ENCODE measurements at places on chromosomes 4 and X.

- no peak for DNase-seq
Measured at GRCh38 chr4:142959173-142959572, 113.1 kb upstream of the INPP4B start.

DNA sequence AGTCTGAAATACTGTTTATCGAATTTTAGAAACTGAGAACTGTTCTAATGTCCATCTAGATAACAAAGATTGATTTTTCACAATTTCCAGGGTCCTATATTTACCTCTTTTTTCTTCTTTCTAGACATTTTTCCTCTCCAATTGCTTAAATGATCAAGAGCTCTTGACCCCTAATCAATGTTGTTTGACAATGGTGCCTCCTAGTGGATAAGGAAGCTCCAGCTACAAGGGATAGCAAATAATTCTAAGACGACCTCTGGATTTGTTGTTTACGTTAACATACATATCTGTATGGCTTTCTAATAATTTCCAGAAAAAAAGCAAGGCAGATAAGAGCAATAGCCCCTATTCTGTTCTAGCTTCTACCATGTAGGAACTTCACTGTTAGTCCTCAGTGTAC lies 35.8 kb downstream of the GPR82 start:
- DNase-seq = no peak

- no peak for DNase-seq
Measured at GRCh38 chr4:168710353-168710946, 213.6 kb downstream of the PALLD start.

DNA sequence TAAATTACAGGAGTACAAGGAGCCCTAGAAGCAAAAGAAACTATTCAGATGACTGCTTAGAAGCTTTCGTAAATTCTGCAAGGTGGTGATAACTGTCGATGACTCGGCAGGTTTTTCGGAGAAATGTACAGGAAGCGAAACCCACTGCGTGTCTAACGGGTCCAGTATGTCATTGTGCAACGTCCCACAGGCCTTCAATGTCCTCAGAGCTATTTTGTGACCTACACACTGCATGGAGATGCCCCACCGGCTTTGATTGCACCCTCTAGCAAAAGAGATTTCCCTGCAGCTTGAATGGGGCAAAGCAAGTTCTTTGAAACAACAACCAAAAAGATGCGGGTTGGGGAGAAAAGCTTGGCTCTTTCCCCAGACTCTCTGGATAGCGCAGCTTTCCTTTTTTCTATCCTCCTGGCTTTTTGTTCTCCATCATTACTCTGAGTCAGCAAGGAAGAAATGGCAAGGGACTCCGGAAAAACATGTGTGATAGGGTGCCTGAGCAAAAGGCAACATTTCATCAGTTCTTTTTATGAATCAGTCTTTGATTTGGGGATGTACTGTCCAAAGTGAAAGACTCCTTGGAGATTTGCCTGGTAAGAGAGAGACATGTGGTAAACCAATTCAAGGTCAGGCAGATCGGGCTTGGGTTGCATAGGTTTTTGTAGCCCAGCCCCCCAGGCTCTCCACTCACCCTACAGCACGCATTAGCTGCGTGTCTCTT lies 112.0 kb upstream of the TBL1X start:
- DNase-seq = no peak

DNA sequence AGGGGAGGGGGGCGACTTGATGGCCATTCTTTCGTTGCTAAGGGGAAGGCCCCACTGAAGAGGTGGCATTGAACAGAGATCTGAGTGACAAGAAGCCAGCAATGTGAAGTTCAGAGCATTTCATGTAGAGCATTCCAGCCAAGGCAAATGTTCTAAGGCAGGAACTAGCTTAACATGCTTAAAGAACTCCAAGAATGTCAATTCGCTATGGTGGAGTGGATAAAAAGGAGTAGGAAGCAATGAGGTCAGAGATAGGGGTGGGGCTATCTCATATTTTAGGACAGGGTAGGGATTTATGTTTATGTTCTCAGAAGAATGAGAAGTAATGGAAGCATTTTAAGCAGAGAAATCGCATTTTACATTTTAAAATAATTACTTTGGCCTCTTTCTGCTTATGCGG lies 130.9 kb downstream of the TTC29 start:
- DNase-seq = no peak

- no peak for DNase-seq
Measured at GRCh38 chrX:9797384-9798360, 11.4 kb downstream of the SHROOM2 start.

DNA sequence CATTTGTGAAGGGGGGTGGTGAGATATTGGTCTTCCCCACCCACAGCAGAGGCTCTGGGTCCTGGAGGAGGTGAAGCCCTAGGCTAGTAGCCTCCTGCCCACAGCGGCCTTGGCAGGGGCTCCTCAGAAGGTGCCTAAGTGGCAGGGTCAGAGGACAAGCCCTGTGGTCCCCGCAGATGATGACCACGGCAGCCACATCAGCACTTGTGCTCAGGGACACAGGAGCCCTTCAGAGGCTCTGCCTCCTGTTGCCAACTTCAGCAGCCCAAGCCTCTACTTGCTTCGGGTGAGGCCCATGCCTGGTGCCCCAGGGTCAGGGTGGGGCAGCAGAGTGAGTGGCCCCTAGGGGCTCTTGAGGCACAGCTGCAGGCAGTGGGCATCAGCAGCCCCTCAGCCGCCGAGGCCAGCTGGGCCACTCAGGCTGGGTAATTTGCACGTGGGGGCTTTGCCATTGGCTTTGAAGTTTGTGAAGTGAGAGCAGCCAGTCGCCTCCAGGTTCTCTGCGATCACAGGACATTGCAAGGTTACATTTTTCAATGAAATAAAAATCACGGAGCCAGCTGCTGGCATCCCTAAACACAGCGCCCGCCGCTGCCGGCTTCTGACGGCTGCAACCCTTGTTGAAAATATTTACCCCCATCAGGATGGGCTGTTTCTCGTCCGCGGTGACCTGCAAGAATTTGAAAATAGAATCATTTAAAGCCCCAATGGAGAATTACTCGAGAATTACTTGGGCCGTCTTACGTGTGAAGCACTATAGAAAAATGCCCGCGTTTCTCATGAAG lies 108.5 kb downstream of the HMX1 start:
- no peak for DNase-seq

GRCh38 chrX:104469771-104470170 lies 96.2 kb upstream of the IL1RAPL2 start:
- DNase-seq = no peak

GRCh38 chr4:181874602-181875001 lies 368.6 kb upstream of the TENM3 start:
- no peak for DNase-seq

DNA sequence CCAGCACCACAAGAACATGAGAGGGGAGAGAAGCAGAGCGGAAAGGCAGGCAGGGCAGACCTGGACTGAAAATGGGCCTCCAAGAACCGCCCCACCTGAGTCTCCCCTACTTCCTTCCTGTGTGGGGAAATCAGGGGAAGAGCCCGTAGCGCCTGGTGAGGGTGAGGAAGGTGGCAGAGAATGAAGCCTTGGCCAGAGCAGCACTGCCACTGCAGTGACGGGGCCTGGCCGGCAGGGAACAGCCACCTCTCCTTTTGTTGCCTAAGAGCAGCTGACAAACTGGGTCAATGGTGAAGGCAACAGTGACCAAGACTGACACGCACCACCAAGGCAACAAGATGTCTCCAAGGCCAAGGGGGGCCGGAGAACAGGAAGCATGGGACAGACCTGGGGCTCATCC lies 58.4 kb upstream of the CBR4 start:
- DNase-seq = no peak

GRCh38 chr4:158146736-158147135 lies 26.1 kb downstream of the GASK1B start:
- no peak for DNase-seq

DNA sequence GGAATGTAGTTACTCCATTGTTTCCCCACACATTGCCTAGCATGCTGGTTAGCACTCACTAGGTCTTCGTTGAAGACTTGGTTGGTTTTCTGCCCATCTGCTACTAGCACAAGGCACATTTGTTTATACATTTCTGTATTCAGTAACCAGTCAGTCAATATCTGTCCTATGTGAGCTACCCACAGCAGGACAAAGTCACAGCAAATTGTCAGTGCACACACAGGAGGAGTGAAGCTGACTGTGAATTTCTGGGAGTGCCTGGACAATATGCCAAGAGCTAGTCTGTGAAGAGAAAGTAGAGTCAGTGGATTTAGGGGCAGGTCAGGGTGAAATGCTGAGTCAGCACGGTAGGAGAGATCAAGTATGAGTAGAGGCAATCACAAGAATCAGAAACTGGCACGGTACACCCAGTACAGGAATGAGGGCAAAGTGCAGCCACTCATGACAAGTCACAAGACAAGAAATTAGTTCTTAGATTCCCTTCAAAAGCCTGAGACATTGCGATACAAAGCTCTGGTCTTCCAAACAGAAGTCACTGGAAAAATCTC lies 1049.8 kb upstream of the POU3F4 start:
- DNase-seq = no peak

Measured in thoracic aorta (tissue), 2 donors.